ENCODE measurements at places on chromosomes 2 and 18. TPM values are rescaled to one million over a fixed set of nuclear protein-coding genes. Genes with fewer than 3 reads are reported as not detected.

SALL3 gene
- not detected for total RNA-seq

PDCD1 gene
- total RNA-seq: not detected

PRKCE gene
- total RNA-seq: 8.6 TPM

NCKAP1 gene
- 189 TPM for total RNA-seq

BMP10 gene
- not detected for total RNA-seq

DHRS9 gene
- total RNA-seq: not detected

ACKR3 gene
- 56.6 TPM for total RNA-seq

TXNDC2 gene
- 0.28 TPM for total RNA-seq

SKOR2 gene
- not detected for total RNA-seq

CYP27A1 gene
- 4.7 TPM for total RNA-seq

ALLC gene
- not detected for total RNA-seq

SRD5A2 gene
- not detected for total RNA-seq

SERPINB3 gene
- not detected for total RNA-seq

ALKAL2 gene
- 164 TPM for total RNA-seq

KRTCAP3 gene
- total RNA-seq: 1.4 TPM

WNT10A gene
- not detected for total RNA-seq

SERPINB5 gene
- total RNA-seq: not detected

Data from chondrocyte (in vitro differentiated cells).